ENCODE measurements at places on chromosomes 7 and 10.

- DNase-seq = peak; percentile 33
Measured at GRCh38 chr10:110074758-110075671, 67.2 kb downstream of the ADD3 start.

- DNase-seq = no peak
Measured at GRCh38 chr10:124646483-124647352, 97.5 kb downstream of the FAM53B start.

- no peak for DNase-seq
Measured at GRCh38 chr7:141575654-141576448, 24.6 kb downstream of the AGK start.

GRCh38 chr10:78524941-78525340, 491.3 kb downstream of the RPS24 start:
- DNase-seq = peak; percentile 40

DNA sequence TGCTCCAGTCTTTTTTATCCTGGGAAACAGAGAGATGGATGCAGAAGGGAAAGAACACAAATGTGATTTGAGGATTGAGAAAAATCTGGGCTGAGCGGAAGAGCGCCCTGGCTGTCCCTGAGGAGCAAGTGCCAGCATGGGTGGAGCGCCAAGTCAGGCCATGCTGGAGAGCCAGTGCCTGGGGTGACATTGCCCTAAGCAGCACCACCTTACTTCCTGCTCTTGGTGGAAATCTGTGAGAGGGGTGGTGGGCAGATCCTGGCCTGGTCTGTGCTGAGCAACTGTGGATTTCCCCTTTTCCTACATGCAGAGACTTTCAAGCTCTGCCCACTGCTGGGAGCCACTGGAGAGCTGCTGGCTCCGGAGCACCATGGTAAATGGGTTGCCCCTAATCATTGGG, 36.9 kb downstream of the DDIT4 start:
- no peak for DNase-seq

DNA sequence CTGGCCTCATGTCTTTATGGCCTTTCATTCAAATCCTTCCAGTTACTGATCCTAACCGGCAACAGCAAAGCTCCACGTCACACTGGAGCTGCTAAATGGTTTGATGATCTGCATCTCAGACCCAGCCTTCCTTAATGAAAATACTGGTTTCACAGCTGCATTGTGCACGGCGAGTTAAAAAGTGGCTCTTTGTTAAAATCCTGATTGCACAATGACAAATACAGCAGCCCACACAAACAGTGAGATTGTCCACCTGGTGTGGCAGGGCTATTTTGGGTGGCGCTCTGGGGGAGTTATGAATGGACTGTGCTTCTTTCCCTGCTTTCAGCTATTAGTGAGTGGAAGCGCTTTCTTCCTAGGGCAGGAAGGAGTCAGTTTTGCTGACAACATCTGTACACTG, 63.4 kb upstream of the C1QL3 start:
- no peak for DNase-seq

DNA sequence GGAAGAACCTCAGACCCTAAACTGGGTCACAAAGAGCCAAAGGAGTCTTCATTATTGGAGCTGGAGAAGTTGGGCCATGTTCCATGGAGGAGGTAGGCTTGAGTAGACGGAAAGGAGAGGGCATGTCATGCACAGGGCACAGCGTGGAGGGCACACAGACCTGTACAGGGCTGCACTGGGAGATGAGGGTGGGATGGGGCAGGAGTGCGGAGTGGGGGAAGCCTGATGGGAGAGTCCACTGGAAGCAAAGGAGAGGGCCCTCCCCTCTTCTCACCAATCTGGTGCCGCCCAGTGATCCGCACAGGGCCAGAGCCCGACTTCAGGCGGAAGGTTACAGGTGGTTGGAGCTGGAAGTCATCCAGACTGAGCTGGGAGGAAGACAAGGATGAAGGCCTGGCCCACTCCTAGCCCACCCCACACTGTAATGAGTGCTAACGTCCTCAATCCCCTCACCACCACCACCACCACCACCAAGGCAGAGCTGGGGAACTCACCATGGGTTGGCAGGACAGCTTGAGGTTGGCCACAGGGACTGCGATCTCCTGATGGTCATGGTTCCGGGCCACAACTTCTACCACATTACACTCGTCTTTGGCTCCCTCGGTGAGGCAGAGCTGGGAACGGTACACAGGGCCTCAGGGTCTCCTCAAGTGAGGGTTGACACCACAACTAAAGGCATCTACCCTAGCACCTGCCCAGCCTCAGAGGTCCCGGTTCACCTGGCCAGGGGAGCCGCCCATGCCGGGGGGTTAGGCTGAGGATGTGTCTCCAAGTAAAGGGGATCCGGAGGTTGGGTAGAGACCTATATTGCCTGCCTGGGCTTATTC, 1.0 kb downstream of the NPM3 start:
- no peak for DNase-seq

DNA sequence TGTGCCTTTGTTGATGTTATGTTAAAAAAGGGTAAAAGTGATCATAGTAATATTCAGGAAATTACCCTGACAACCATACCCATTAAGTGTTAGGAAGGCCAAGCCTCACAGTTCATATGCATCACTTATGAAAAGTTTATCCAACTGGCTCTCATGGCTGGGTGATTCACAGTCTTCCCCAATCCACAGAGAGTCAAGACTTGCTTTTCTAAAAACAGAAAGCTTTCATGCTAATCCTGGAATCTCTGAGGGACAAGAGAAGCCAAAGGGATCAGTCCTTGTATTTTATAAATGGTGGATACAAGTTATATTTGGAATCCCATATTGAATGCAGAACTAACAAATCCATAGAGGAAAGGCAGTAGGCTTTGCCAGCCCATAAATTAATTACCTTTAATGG, 218.3 kb downstream of the JAZF1 start:
- no peak for DNase-seq

- DNase-seq = no peak
Measured at GRCh38 chr7:120740348-120740747, 117.6 kb downstream of the TSPAN12 start.

- no peak for DNase-seq
Measured at GRCh38 chr7:153942036-153942435, 110.2 kb upstream of the DPP6 start.

GRCh38 chr7:11478882-11479281, 353.1 kb downstream of the THSD7A start:
- no peak for DNase-seq

DNA sequence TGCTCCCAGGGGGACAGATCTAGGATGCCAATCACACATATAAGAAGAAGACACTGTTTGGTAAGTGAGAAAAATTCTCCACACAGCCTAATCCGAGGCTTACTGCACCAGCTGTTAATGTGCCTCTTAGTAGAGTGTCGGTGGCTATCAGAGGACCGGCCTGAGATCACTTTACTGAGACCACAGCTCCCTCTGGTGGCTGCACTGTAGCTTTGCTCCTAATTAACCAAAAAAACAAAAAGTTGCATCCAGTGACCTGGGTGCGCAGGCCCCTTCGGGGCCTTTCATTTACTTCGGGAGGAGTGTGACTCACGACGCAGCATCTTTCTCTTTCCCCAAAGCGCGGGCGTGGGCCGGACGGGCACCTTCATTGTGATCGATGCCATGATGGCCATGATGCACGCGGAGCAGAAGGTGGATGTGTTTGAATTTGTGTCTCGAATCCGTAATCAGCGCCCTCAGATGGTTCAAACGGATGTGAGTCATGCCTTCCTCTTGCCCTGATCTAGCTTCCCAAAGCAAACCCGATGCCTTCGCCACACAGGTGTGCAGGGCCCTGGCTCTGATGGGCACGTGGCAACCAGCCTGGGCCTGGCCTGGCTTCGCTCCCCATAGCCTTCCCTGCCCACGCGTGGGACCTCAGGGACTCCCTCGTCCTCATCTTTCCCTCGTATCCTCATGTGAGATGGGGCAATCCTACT, 56.7 kb downstream of the MKI67 start:
- peak; percentile 77 for DNase-seq
